Activated T-cell treated with anti-CD3 and anti-CD28 coated beads for 48 hours (primary cell): ENCODE measurements at places on chromosomes 7 and 10.

GRCh38 chr10:22325272-22326144 is 4.6 kb downstream of the BMI1 start:
- peak; percentile 63 for DNase-seq

DNA sequence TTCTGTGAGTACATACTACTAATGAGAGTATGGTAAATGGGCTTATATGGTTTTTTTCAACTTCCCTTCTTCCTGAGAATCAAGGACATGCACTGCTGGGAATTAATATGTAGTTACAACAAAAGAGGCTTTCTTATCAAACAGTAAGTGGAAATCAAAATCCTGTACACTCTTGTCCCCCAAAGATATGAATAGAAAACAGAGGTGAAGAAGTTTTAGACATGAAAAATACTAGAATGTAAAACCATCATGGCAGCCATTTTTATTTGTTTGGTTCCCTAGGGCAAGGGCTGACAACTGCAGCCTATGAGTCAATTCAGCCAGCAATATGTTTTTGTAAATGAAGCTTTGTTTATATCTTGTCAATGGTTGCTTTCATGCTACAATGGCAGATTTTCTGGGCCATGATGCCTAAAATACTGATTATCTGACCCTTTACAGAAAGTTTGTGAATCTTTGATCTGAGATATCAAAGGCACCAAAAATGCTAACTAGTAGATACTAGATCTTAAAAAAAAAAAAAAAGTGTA is 422.4 kb downstream of the PARD3 start:
- DNase-seq: no peak

DNA sequence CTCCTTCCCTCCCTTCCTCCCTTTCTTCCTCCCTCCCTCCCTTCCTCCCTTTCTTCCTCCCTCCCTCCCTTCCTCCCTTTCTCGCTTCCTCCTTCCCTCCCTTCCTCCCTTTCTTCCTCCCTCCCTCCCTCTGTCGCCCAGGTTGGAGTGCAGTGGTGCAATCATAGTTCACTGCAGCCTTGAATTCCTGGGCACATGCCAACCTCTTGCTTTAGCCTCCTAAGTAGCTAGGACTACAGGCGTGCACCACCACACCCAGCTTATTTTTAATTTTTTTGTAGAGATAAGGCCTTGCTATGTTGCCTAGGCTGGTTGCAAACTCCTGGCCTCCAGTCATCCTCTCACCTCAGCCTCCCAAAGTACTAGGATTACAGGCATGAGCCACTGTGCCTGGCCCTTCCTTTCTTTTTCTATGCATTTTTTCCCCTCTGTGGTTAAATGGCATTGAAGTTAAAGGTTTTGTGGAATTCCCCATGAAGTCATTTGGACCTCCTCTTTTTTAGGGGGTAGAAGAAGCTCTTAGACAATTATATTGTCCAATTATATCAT is 9.6 kb downstream of the KLHDC10 start:
- no peak for DNase-seq

GRCh38 chr7:8365499-8366110 is 67.8 kb upstream of the NXPH1 start:
- no peak for DNase-seq

GRCh38 chr10:133083422-133084100 is 4.2 kb upstream of the ADGRA1 start:
- no peak for DNase-seq

DNA sequence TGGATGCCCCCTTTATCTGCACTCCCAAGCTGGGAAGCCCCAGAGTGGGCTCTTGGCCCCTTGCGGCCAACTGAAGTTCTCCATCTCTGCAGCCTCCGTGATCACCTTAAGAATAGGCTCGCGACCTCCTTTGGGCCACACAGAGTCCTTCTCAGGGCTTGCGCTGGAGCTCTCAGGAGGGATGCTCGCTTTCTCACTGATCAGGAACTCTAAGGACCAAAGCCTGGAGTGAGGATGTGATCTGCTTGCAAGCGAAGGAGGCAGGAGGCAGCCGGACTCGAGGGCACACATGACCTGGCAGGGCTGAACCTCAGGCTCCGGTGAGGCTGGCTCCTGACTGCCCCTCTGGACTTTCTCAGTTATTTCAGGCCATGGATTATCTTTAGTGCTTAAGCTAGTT is 192.1 kb upstream of the MKI67 start:
- no peak for DNase-seq

GRCh38 chr10:96270571-96270970 is 798 bp downstream of the BLNK start:
- DNase-seq: no peak

DNA sequence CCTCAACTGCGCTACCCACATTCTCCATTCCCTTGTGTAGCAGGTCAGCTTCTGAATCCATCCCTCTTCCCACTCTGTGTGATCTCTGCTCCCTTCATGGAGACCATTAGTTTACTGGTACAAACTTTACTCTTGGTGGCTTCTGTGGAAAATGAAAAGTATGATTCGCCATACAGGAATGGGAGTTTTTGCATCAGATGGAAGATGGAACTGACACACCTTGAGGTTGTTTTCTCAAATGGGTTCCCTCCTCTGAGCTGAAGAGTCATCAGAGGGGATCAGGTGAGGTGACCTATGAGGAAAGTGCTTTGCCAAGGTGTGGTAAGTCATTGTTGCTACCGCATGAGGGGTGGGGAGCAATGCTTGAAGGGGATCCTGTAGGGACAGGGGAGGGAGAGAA is 266.8 kb downstream of the INHBA start:
- DNase-seq: no peak

GRCh38 chr10:124688386-124688785 is 55.8 kb downstream of the FAM53B start:
- no peak for DNase-seq

GRCh38 chr10:88080213-88080612 is 216.8 kb downstream of the PTEN start:
- DNase-seq: no peak

- no peak for DNase-seq
Measured at GRCh38 chr10:125086691-125087090, 73.7 kb downstream of the CTBP2 start.

DNA sequence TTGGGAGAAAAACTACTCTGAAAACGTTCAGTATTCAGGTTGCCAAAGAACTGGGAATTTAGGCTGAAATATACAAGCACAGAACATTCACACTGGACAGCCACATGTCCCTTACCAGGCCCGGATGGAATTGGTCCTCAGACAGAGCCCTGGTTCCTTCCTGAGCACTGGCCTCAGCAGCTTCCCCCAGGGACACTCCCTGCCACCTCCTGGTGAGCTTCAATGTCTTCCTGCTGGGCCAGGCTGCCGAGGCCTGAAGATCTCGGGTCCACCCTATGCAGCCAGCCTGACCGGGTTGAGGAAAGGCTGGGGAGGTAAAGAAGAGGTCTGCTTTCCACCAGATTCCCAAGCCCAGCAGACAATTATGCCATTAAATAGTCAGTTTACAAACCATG is 24.8 kb downstream of the LEP start:
- DNase-seq: no peak

DNA sequence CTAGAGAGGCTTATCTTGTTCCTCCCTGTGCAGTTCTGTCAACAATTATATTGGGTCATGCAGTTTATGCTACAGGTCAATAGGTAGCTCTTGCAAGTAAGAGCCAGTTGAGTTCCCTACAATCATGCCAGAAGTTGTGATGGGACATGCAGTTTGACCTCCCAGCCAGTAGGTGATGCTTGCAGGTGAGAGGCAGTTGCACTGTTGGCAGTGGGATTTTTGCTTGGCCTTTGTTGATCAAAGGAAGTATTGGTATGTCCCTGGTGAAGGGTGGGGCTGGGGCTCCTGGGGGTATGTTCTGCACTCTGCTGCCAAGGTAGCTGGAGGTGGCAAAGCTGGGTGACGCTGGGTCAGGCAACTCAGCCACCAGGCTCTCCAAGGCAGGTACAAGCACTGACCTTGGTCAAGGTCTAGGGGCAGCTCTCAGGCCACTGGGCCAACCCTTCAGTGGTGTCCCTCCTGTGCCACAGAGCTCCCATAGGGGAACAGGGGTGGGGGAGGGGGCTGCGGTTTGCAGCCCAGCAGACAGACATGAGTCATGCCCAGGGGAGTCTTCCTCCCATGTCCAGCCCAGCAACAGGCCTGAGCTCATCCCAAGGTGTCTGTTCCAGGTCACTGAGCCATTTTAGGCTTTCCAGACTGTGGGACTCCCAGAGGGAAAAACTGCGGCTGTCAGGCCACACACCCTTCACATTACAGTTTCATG is 43.3 kb downstream of the MEOX2 start:
- DNase-seq: no peak

GRCh38 chr7:67614843-67615242 is 618.2 kb downstream of the TYW1 start:
- DNase-seq: no peak

GRCh38 chr10:102287538-102287937 is 42.2 kb downstream of the GBF1 start:
- DNase-seq: no peak

DNA sequence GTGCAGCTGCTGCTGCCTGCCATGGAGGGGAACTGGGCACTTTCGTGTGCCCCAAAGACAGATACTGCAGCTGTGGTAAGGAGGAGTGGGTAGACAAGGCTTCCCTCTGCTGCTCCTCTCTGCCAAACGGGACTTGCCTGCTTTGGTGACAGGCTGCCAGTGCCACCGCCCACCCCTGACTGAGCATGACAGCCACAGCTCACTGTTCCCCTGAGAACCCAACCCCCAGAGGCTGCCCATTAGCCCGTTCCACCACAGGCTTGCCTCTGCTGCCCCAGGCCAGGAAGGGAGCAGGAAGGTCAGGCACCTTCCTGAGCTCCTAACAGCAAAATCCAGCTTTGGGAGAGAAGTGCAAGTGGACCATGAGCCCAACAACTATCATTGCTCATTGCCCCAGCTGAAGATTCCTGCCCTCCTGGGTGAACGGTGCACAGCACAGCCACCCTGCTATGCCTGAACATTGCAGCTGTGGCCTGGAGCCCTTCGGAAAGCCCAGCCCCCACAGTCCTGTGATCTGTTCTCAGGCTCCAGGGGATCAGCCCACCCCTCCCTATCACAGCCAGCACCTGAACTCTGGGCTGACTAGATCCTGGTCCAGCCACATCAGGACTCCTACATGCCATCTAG is 58.7 kb upstream of the ANTXRL start:
- DNase-seq: no peak

- DNase-seq: no peak
Measured at GRCh38 chr7:91294639-91295220, 30.5 kb downstream of the FZD1 start.

GRCh38 chr10:78727251-78727650 is 341.5 kb upstream of the ZMIZ1 start:
- DNase-seq: no peak

DNA sequence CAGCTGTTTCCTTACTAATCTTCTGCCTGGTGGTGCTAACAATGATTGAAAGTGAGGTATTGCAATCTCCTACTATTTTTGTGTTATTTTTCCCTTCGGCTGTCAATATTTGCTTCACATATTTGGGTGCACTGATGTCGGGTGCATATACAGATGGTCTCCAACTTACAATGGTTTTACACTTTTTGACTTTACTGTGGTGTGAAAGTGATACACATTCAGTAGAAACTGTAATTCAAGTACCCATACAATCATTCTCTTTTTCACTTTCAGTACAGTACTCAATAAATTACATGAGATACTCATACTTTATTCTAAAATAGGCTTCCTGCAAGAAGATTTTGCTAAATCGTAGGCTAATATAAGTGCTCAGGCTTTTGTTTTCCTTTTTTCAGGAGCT is 73.2 kb downstream of the RNF216 start:
- no peak for DNase-seq

- DNase-seq: no peak
Measured at GRCh38 chr10:96577069-96577468, 9.7 kb downstream of the TM9SF3 start.

- DNase-seq: no peak
Measured at GRCh38 chr7:81604075-81604807, 165.6 kb downstream of the HGF start.

DNA sequence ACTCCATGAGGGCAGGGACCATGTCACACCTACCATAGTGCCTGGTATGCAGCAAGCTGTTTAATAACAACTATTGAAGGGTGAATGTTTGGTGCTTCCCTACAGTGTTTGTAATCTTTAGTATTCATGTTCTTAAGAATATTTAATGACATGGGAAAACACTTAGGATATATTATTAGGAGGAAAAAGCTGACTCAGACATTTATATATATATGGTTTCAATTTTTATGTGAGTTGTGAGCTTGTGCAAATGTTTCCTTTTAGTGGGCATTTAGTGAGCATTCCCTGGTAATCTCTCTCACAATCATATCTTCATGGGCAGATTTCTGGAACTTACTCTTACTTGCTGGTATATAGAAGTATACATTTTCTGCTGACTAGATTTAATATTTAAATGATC is 359.1 kb downstream of the EXOC4 start:
- no peak for DNase-seq

GRCh38 chr7:49038821-49039358 is 114.5 kb downstream of the CDC14C start:
- DNase-seq: no peak

DNA sequence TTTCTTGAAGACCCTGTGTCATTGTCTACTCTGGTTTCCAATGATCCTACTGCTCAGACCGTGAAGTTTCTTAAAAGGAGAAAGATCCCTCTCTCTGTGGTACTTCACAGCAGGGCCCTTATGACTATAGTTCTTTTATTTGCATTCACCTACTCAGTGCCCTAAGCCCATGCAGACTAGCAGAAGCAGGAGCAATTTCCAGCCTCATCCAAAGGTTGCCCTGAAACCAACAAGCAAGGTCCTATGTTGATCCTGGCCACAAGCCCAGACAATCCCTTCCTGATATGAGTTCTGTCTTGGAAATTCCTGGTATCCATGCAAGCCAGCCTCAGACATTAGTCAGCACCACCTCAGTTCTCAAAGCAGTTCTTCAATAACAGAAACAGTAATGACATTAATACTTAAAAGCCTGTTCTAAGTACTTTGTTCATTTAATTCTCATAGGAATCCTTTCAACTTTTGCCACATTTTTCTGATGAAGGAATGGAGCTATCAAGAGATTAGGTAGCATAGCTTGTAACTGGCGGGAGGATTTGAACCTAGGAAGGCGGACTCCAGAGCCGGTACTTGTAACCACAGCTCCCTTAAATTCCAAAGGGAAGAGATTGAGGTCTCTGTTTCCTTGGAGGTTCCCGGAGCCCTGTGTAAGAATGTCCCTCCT is 58.1 kb upstream of the ST8SIA6 start:
- DNase-seq: no peak

DNA sequence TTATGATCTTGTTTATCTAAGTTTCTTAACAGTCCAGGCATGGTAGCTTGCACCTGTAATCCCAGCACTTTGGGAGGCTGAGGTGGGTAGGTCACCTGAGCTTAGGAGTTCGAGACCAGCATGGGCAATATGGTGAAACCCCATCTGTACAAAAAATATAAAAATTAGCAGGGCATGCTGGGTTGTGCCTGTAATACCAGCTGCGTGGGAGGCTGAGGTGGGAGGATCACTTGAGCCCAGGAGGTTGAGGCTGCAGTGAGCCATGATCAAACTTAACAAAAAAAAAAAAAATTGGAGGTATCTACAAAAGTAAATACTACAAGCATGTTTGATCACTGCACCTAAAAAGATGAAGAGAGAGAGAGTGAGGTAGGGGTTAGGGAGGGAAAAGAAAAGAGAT is 9.0 kb upstream of the EZH2 start:
- no peak for DNase-seq
